ENCODE measurements at places on chromosomes 4 and X.

DNA sequence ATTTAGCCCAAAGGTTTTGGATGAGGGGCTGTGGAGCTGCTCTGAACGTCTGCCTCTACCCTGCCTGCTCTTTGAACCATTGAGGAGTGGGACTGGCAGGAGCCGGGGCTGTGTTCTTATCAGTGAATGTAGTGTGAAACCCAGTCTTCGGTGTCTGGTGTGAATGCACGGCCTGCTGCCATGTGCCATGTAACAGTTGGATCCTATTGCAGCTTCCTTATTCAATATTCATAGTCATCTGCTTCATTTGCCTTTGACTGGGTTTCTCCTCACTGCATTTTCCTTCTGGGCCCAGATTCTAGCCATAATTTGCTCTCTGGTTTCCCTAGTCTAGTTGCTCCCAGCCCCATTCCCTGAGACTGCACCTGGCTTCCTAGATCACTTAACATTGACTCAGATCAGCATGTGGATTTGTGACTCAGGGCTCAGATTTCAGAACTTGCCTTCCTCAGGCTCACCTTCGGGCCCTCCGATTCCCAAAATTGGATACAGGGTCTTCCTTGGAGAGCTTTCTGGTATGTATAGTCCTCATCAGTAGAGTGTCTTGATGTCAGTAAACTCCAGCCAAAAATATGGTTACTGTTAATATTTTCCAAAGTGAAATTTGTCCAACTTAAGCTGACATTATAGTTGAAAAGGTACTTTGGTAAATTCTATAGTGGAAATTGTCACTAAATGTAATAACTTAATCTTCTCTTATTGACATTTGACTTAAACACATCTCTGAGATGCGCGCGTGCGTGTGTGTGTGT, 94.0 kb upstream of the DDIT4L start:
- DNase-seq, result no peak

- peak; percentile 57 for DNase-seq
Observed at GRCh38 chrX:40844471-40844870, 109.1 kb upstream of the MED14 start.

DNA sequence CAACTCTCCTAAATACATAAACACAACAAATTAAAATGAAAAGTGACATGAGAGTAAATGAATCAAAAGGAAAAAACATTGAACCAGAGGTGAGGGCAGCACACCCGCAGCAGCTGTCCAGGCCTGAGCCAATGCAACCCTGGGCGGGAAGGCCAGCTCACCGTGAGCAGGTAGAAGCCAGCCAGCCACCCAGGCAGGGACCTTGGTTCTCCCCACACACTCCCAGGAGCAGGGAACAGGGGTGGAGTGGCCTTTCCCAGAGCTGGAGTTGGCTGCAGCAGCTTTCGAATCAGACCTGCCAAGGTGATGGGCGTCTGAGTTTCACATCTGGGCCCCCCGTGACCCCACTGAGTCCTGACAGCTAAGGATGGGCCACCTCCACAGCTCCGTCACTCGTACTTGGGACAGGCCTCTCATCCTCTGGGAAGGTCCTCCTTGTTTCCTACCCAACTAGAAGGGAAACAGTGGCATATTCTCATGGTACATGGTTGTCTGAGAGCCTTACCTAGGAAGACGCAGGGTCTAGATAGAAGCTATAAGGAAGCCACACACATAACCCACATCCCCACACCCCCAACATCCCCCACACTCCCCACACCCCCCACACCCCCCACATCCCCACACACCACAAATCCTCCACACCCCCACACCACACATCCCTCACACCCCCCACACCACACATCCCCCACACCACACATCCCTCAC, 172.2 kb downstream of the DCLK2 start:
- DNase-seq, result no peak

GRCh38 chr4:7894098-7894676, 45.5 kb downstream of the AFAP1 start:
- no peak for DNase-seq

Measured in fibroblast of skin of back (primary cell).